ENCODE measurements at places on chromosomes 7 and 10. TPM values are rescaled to one million over a fixed set of nuclear protein-coding genes. Genes with fewer than 3 reads are reported as not detected.
A peak's percentile ranks its signal among the peaks of the same experiment; 100 is the strongest.

DNA sequence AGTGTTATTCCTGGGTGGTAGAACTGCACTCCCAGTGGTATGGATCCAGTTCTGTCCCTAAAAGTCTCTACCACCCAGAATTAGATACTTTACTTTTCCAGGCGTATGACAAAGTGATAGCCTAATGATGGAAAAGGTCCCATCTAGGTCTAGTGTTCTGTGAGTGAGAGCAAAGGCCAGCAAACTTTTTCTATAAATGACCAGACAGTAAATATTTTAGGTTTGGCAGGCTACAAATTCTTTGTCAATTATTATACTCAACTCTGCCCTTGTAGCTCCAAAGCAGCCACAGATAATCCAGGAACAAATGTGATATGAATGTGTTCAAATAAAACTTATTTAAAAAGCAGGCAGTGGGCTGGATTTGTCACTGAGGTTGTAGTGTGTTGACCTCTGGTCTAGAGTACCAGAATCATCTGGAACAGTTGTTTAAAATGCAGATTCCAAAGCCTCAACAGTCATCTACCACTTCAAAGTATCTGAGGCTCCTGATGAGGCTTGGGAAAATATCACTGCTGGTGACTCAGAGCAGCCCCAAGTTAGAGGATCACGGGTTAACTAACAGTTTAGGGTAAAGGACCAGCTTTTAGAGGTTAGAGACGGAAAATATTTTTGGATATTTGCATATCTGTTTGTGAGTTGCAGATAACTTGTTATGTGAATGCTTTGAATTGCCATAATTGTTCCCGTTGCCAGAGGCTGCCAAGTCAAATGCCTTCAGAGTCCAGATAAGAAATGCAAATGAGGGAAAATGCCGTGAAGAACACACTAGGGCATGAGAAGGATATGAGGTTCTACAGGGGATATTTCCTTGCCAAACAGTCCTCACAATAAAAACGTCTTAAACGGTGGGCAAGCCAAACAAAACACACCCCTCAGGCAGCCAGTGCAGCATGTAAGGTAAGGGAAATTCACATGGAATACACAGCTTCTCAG is 19.4 kb downstream of the NRAP start:
- no peak for DNase-seq
- no peaks in the 10 kb centered on the region for H3K27me3 ChIP-seq
- H3K4me3 ChIP-seq, result no peak overlapping the region
- H3K36me3 ChIP-seq, result no peaks in the 10 kb centered on the region

- H3K27ac ChIP-seq, result no peak overlapping the region
- no peaks in the 10 kb centered on the region for H3K36me3 ChIP-seq
- no peaks in the 10 kb centered on the region for H3K4me1 ChIP-seq
- no peak overlapping the region for H3K4me3 ChIP-seq
- no peak for DNase-seq
- H3K27me3 ChIP-seq, result no peaks in the 10 kb centered on the region
Measured at GRCh38 chr7:145698526-145699262, 417.9 kb upstream of the CNTNAP2 start.

DNA sequence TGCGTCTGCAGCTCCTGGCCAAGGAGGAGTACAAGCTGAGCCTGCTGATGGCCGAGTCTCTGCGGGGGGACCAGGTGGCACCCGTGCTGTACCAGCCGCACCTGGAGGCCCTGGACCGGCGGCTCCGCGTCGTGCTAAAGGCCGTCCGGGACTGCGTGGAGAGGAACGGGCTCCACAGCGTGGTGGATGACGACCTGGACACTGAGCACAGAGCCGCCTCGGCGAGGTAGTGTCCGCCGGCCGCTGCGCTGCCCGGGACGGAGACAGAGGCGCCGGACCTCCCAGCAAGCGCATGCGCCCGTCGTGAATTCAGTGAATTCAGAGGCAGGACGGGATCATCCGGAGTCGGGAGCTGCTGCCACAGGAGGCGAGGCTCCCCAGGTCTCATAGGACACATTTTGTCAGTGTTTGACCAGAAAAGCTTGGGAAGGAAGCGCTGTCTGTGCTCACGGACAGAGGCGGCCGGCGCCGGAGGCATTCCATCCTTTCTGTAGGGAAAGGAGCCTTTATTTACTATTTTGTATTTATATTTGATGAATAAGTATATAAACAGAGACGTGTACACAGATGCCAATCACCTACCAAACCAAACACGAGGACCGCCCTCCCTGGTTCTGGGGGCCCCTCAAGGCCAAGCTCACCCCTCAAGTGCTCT is 30.1 kb upstream of the FOXL3 start:
- H3K27ac ChIP-seq, result no peak overlapping the region
- no peak overlapping the region for H3K4me3 ChIP-seq
- H3K4me1 ChIP-seq, result no peaks in the 10 kb centered on the region

GRCh38 chr7:13879994-13880686 is 109.3 kb downstream of the ETV1 start:
- DNase-seq, result no peak
- H3K27me3 ChIP-seq, result no peaks in the 10 kb centered on the region
- no peak overlapping the region for H3K4me3 ChIP-seq
- no peaks in the 10 kb centered on the region for H3K36me3 ChIP-seq

DNA sequence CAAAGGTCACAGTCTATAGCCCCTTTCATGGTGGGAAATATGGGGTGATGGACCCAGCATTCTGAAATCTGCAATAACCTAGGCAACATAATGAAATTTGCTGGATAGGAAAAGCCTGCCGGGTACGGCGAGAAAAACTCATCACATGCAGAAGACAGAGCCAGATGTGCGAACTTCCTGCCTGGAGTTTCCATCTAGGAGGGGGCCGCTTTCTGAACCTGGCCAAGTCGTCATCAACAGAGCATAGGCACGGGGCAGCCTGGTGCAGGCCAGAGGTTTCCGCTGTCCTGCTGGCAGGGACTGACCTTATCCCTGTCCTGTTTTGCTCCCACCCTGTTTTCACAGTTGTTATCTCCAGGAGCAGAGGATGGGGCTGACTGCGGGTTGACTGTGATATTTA is 27.4 kb downstream of the CCDC3 start:
- H3K36me3 ChIP-seq, result no peaks in the 10 kb centered on the region
- H3K4me1 ChIP-seq, result peaks cover 3% of the 10 kb centered on the region
- H3K4me3 ChIP-seq, result no peak overlapping the region
- H3K27ac ChIP-seq, result no peak overlapping the region
- H3K27me3 ChIP-seq, result peaks cover 25% of the 10 kb centered on the region

GRCh38 chr7:102061981-102062390 is 224.7 kb upstream of the SH2B2 start:
- H3K4me3 ChIP-seq, result no peak overlapping the region
- H3K27ac ChIP-seq, result peak overlapping the region; percentile 89
- no peaks in the 10 kb centered on the region for H3K27me3 ChIP-seq
- peaks cover 4% of the 10 kb centered on the region for H3K4me1 ChIP-seq

- no peaks in the 10 kb centered on the region for H3K36me3 ChIP-seq
- H3K27me3 ChIP-seq, result no peaks in the 10 kb centered on the region
- no peak overlapping the region for H3K4me3 ChIP-seq
- no peak for DNase-seq
- H3K27ac ChIP-seq, result no peak overlapping the region
Measured at GRCh38 chr10:22110761-22111160, 107.1 kb downstream of the EBLN1 start.

GRCh38 chr7:39383136-39383535 is 183.1 kb upstream of the YAE1 start:
- no peak for DNase-seq
- H3K27me3 ChIP-seq, result no peaks in the 10 kb centered on the region
- no peak overlapping the region for H3K4me3 ChIP-seq
- peaks cover 2% of the 10 kb centered on the region for H3K4me1 ChIP-seq
- no peak overlapping the region for H3K27ac ChIP-seq

DNA sequence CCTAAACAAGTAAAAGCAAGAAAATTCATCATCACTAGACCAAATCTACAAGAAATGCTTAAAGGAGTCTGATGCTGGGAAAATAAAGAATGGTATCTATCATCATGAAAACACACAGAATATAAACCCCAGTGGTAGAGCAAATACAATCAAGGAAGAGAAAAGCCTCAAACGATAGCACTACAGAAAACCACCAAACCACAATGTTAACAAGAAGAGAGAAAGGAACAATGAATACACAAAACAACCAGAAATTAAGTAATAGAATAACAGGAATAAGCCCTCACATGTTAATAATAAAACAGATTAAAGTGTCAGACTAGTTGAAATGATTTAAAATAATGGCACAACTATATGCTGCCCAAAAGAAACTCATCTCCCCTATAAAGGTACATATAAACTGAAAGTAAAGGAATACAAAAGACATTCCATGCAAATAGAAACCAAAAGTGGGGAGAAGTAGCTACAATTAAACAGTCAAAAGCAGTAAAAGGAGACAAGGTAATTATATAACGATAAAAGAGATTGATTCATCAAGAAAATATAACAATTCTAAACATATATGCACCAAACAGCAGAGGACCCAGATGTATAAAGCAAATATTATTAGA is 77.3 kb downstream of the JMJD1C start:
- H3K27ac ChIP-seq, result peak overlapping the region; percentile 53
- DNase-seq, result no peak
- peaks cover 9% of the 10 kb centered on the region for H3K4me1 ChIP-seq
- H3K4me3 ChIP-seq, result no peak overlapping the region

DNA sequence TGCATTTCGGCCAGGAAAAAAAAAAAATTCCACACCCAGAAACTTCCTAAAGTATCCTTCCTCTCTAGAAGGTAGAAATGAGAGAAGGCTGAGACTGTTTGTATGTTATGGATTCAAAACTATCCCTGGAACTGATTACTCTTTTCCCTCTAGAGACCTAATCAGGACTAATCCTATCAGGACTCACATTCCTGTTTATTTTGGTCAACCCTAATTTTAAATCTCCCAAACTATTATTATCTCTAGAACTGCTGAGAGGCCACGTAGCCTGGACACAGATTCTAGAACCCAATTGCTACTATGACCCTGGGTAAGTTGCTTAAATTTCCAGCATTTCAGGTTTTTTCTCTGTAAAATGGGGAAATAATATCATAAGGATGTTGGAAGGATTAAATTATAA is 346.8 kb upstream of the MEOX2 start:
- H3K36me3 ChIP-seq, result no peaks in the 10 kb centered on the region
- no peak overlapping the region for H3K4me3 ChIP-seq
- no peak overlapping the region for H3K27ac ChIP-seq
- no peak for DNase-seq

GRCh38 chr7:136353287-136353686 is 376.1 kb upstream of the MTPN start:
- no peak overlapping the region for H3K27ac ChIP-seq
- DNase-seq, result no peak
- no peaks in the 10 kb centered on the region for H3K36me3 ChIP-seq
- H3K27me3 ChIP-seq, result no peaks in the 10 kb centered on the region
- peaks cover 3% of the 10 kb centered on the region for H3K4me1 ChIP-seq

DNA sequence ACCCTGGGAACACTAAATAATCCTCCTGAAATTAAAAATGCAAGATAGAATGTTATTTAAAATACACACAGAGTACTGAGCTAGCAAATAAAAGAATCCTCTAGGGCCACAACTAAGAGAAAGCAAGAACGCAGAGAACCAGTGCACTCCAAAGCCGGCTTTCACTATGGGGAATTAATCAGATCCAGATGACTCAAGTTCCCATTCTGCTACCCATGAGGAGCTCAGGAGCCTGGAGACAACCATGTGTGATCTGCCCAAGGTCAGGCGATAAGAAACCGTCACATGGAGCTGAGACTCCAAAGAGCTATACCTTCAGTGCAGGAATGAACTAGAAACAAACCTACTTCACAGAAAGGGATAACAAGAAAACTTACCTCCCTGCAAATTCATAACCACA is 19.5 kb upstream of the CYREN start:
- H3K36me3 ChIP-seq, result peaks cover 21% of the 10 kb centered on the region
- H3K27ac ChIP-seq, result peak overlapping the region; percentile 60
- H3K4me3 ChIP-seq, result no peak overlapping the region
- DNase-seq, result no peak

DNA sequence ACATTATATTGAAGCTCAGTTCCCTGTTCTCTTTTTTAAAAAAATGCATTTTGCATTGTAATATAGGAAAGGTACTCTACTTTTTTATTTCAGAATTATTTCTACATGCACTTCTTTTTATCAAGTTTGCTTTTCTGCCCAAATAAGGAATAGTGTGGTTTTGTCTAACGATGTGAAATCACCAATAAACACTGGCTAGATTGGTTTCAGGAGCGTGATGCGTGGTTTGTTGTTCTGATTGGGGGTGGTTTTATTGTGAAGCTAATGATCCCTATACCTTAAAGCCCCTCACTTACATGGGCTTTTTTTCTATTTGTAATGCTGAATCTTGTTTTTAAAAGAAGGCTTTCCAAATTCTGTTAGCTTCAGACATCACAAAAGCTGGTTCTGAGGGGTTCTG is 17.6 kb downstream of the ENTPD7 start:
- H3K27ac ChIP-seq, result no peak overlapping the region
- peaks cover 7% of the 10 kb centered on the region for H3K4me1 ChIP-seq
- H3K27me3 ChIP-seq, result no peaks in the 10 kb centered on the region

DNA sequence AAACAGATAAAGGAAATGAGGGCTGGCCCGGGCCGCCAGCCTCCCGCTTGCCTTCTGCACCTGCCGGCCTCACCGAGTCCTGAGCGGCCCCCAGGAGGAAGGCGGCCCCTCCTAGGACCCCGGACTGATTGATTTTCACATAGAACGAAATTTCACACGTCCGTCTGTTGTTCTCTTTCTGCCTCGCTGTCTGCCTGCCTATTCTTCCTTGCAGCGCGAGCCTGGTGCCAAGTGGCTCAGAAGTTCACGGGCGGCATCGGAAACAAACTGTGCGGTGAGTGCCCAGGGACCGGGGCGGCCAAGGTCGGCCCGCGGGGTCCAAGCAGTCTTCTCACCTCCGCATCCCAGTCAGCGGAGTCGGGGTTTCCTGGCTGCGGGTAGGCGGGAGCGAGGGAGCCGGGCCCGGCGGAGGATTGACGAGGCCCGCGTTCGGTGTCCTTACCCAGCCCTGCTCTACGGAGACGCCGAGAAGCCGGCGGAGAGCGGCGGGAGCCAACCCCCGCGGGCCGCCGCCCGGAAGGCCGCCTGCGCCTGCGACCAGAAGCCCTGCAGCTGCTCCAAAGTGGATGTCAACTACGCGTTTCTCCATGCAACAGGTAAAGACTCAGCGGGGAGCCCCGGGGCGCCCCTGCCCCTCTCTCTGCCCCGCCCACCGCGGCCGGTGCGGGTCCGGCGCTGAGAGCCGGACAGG is 967 bp downstream of the GAD2 start:
- peaks cover 95% of the 10 kb centered on the region for H3K27me3 ChIP-seq
- peaks cover 19% of the 10 kb centered on the region for H3K4me1 ChIP-seq
- no peaks in the 10 kb centered on the region for H3K36me3 ChIP-seq
- H3K4me3 ChIP-seq, result peak overlapping the region; percentile 72
- no peak overlapping the region for H3K27ac ChIP-seq
- DNase-seq, result no peak

GRCh38 chr10:26970667-26971066 is 109.9 kb upstream of the ABI1 start:
- no peaks in the 10 kb centered on the region for H3K27me3 ChIP-seq
- no peak overlapping the region for H3K4me3 ChIP-seq
- no peak overlapping the region for H3K27ac ChIP-seq
- no peaks in the 10 kb centered on the region for H3K4me1 ChIP-seq

The DBF4 gene
- total RNA-seq, result 24.9 TPM

The CPEB3 gene
- total RNA-seq, result 2.3 TPM

The THSD7A gene
- 4.7 TPM for total RNA-seq

The PNLIP gene
- total RNA-seq, result not detected

The LAMTOR4 gene
- 116 TPM for total RNA-seq
